Amygdala (tissue), 56 donors: ENCODE measurements at places on chromosomes 12 and 14.

DNA sequence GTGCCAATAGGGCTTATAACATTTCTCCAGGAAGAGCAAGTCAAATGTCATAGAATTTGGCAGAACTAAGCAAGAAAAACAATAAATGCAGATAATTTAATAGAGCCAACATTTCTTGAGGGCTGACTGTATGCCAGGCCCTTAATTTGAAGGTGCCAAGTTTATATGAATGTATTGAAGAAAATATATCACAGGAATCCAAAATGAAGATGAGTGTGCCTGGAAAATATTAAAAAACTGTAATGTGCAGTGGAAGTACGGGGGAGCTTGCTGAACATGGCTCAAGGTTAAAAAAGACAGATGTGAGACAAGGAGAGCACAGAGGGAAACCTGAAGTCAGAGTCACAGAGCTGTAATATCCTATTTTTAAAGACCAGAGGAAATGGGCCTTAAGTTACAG, 16.4 kb downstream of the NR1H4 start:
- DNase-seq = no peak

DNA sequence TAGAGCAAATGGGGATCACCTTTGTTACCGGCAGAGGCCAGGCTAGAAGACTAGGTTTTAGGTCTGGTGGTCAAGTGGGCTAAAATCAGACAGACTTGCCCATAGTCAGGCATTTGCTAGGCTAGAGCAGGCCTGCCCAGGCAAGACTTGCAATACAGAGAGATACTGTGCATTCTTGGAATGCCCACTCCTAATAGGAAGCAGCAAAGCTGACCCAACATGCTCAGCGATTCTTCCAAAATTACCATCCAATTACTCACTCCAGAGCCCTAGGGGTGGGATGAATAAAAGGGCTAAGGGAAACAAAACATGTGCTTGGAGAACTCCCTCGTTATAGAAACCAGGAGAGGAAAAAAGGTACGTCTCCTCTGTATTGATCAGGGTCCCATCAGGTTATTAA, 187.8 kb upstream of the AMIGO2 start:
- no peak for DNase-seq

DNA sequence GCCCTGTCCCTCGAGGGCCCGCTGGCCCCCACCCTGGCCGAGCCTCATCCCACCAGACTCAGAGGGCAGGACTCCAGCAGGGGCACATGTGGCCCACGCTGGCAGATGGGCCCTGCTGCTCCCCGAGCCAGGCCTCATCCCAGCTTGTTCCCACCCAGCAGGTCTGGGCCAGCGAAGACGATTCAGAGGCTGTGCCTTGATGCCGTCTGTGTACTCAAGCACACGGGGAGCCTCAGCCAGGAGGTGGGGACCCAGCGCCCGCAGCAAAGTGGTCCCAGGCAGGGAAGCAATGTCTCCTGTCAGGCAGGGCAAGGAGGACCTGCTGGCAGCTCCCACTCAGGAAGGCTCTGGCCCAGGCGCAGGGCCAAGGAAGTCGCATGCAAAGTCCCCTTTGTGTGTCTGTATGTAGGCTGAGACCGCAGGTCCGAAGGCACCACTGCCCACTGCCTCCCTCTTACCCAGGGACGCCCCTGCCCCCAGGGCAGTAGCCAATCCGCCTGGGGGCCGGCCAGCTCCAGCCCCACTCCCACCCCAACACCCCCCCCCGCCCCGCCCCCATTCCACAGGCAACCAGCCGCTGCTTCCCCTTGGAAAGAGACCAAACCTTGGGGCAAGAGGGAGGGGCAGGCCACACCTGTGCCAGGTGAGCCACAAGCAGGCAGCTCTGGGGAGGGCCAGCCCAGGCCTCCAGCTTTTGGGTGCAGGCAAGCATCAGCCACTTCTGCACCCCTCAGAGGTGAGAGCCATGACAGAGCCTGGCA, 9.4 kb downstream of the DEGS2 start:
- DNase-seq = no peak

- DNase-seq = no peak
Measured at GRCh38 chr12:63018273-63018672, 83.3 kb upstream of the PPM1H start.

- no peak for DNase-seq
Measured at GRCh38 chr14:81517798-81518398, 15.8 kb downstream of the SEL1L start.

DNA sequence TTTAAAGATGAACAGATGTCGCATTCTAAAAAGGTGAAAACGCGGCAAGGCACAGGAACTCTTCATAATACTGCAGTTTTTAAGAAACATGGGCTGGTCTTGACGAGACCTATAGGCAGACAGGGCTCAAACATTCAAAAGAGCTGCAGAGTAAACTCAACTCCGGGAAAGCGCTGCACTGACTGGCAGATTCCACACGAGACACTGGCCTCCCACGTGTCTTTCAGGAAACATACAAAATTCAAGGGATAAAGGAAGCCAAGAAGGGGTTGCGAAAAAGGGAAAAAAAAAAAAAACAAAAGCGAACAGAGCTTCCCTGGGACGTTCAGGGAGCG, 614 bp upstream of the ARF6 start:
- peak; percentile 59 for DNase-seq

DNA sequence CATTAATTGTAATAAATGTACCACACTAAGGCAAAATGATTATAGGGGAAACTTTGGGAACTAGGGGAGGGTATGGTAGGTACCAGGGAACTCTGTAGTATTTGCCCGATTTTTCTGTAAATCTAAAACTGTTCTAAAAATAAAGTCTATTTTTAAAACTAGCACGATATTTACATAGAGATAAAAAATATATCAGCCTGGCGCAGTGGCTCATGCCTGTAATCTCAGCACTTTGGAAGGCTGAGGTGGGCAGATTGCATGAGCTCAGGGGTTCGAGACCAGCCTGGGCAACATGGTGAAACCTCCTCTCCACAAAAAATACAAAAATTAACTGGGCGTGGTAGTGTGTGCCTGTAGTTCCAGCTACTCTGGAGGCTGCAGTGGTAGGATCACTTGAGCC, 32.4 kb downstream of the TMEM116 start:
- DNase-seq = no peak

DNA sequence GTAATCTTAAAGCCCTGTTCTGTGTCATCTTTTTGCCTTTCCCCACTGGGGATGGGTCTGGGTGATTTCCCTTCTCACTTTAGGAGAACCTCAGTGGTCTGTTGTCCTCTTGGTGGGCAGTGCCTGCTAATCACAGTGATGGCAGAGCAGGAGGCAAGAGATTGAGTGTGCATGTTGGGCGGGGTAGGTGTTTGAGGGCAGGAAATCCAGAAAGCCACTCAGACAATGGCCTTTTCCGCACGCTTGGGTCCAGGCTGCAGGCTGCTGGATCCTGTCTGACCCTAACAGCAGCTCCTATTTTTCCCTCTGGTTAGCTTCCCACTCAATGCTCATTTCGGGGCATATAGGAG, 13.7 kb upstream of the ITGA5 start:
- no peak for DNase-seq

DNA sequence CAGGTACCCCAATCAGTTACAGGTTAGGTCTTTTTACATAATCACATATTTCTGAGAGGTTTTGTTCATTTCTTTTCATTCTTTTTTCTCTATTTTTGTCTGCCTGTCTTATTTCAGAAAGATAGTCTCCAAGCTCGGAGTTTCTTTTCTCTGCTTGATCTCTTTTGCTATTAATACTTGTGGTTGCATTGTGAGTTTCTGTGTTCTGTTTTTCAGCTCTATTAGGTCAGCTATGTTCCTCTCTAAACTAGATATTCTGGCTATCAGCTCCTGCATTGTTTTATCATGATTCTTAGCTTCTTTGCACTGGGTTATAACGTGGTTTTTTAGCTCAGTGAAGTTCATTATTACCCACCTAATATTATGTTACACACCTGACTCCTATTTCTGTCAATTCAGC, 914.1 kb downstream of the TRHDE start:
- DNase-seq = no peak

DNA sequence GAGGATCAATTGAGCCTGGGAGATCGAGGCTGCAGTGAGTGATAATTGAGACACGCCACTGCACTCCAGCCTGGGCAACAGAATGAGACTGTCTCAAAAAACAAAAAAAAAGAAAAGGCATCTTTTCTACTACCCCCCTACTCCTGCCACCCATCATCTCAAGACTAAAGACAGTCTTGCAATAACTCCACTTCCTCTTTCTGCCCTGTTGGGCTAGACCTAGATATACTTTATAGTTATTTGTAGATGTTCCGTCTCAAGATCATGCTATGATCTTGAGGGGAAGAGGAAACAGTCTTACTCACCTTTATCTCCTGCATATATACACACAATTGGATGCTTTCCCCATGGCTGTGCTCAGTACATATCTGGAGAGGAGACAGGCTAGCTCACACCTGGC, 12.1 kb upstream of the ESPL1 start:
- DNase-seq = no peak

DNA sequence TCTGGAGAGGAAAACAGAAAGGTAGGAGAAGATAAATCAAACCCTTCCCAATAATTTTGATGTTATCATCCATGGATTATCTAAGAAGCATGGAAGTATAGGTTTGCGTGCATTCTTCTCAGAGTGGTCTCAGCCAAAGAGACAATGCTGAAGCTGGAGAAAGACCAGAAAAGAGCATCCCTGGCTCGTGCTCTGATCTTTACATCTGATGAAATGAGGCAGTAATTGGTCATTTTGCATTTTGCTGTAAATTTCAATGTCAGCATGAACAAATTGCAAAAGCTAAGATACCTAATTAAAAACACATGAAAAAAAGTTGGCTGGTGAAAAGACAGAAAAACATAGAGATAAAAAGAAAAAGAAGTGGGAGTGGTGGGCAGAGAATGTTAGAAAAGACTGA, 252.4 kb downstream of the ITPR2 start:
- DNase-seq = no peak

- DNase-seq = no peak
Measured at GRCh38 chr12:26120561-26121274, 4.1 kb downstream of the BHLHE41 start.

- no peak for DNase-seq
Measured at GRCh38 chr12:49536526-49537071, 2.2 kb upstream of the KCNH3 start.

GRCh38 chr14:74438351-74438915, 12.4 kb upstream of the SYNDIG1L start:
- no peak for DNase-seq

DNA sequence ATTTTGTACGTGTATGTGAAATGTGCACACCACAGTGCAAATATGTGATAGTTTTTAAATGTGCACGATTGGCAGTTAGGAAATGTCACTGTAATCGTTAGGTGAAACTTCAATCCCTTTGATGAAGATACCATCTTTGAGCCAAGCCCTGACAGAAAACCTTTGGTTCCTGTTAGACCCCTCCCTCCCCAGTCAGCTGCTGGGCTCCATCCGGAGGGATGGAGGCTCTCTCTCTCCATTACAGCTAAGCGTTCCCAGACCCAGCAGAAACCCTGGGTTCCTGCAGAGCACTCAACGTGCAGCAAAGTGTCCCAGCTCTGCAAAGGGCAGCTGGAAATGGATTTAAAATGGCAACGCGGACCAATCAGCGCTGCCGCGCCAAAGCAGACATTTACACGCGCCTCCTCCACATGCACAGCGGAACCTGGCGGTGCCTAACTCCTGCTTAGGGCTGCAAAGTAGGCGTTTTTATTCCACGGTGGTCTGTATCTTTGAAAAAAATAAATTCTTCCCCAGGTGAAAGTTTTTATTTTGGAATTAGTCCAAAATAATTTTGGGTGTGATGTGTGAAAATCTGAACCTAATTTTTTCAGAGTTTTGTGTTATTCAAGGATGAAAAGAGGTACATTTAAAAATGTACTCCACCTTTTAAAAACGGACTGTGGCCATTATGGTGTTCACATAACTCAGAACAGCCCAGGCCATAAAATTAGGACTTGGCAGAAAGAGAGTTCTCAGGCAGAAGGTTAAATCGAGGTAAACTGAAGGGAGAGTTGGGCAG, 1.4 kb upstream of the HMGA2 start:
- no peak for DNase-seq

- DNase-seq = no peak
Measured at GRCh38 chr14:31154956-31155355, 52.6 kb downstream of the HECTD1 start.

DNA sequence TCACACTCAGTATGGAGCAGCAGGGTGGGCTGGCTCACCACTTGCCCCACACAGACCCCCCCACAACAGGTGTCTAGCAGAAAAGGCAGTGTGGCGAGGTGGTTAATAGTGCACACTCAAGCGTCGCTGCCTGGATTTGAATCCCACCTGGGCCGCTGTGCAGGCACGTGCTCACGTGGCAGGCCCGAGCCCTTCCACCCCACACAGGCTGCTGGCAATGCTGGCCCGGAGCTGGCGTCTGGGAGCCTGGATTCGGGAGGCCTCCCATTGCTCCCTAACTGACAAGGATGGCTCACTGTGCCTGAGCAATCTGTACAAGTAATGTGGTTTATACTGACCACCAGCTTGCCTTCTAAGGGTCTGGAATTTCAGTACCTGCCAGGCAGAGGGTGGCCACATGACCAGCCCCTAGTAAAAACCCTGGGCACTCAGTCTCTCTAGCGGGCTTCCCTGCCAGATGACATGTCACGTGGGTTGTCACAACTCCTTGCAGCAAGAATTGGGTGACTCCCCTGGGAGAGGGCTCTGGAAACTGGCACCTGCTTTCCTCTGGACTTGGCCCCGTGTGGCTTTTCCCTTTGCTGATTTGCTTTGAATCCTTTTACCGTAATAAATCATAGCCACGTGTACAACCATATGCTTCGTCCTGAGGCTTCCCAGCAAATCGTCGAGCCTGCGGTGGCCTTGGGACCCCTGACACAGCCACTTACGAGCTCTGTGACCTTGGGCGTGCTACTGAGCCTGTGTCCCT, 72.8 kb downstream of the SCARB1 start:
- DNase-seq = no peak

GRCh38 chr12:105992849-105993740, 145.7 kb downstream of the NUAK1 start:
- DNase-seq = no peak

DNA sequence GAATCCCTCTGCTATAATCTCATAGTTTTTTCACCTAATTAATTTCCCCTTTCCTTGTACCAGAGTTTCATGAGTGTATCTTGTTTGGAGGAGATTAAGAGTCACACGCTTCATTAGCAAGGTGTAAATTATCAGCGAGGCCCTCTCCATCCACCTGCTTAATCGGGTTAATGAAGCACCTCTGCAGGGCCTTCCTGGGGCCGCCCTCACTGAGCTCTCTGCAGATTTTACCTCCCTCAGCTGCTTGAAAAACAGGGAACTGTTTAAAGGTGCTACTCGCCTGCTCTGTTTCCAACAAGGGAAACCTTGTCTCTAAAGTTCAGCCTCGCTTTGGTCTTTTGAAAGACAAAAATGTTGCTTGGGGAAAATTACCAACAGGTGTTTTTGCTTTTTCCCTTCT, 35.8 kb downstream of the OTX2 start:
- no peak for DNase-seq

DNA sequence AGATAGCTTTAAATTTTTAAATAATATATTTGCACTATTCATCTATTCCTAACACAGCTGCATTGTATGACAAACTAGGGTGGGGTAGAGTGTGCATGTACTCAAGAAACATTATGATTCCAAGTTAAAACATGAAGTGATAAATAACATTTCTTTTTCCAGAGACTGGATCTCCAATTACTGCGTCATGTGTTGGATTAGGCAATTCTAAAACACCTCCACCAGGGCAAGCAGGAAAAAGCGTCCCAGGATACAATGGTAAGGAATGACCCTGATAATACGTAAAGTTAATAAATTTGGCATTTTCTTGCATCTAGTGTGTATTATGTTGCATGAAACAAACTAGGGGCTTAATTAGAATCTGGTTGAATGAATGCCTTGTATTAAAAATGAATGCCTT, 138.9 kb downstream of the ACSS3 start:
- DNase-seq = no peak
